Common myeloid progenitor, CD34-positive (primary cell): ENCODE measurements at places on chromosomes 11 and 22.
A peak's percentile ranks its signal among the peaks of the same experiment; 100 is the strongest.

GRCh38 chr11:124928942-124929665 is 6.7 kb downstream of the HEPACAM start:
- no peak for DNase-seq

DNA sequence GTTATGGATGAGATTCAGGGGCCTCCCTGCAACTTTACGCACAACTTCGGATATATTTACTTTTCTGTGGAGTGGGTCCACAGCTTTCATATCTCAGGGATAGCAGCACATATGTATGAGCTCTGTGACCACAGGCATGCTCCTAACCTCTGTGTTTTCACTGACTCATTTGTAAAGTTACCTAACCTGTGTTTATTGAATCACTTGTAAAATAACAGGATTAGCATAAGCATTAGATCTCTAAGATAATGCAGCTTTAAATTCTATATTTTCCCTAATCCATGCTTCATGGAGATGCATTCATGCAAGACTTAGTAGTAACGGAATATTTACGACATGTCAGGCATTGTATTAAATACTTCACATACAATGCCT is 47.9 kb upstream of the DDI1 start:
- no peak for DNase-seq

DNA sequence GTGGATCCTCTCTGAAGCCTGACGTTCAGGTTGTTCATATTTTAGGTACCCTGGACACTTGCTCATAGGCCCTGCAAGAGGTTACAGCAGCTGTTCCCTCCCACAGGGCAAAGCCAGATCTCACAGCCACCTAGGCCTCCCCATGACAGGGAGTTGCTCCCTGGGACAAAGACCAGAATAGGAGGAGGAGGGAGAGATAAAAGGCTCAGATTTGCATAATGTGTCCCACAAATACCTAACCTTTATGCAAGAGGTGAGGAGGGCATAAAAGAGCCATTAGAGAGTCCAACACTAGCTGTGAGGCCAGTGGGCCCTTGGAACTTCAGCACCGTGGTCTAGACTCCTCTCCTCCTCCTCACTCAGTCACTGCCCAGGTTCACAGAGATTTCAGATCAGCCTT is 33.8 kb downstream of the ZNF280B start:
- no peak for DNase-seq

DNA sequence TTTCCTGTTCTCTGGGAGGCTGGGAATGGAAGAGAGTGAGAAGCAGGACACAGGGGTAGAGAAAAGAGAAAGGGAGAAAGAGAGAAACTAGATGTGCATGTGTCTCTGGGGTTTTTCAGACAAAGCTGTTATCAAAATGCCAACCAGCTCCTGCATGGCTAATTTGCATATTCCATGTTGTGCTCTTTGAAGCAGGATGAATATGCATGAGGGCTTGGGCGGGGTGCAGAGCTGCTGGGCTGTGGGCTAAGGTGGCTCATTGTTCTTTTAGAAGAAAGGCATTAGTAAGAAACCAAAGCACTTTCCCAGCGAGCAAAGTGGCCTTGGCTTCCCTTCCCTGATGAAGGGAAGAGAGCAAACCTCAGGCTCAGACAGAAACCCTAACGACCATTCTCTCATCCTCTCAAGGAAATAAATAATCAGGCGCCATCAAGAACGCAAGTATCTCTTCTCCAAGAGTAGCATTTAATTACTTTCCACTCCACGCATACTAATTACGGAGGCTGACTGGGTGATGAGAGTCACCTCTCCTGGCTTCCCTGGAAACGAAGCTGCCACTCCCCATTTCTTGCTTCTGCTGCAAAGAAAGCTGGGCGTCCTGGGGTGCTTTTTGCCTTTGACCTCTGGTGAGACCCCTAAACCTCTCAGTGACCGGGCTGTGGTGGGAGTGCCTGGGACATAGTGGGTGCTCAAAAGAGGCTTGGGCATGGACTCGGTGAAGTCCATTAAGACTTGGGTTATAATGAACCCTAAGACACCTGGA is 54.2 kb downstream of the FEZ1 start:
- no peak for DNase-seq

- no peak for DNase-seq
These were observed 428.1 kb downstream of the OPCML start for GRCh38 chr11:133104009-133104744.

GRCh38 chr22:30221121-30221992 is 25.2 kb downstream of the LIF start:
- DNase-seq, result peak; percentile 97

GRCh38 chr11:3686751-3687150 is 15.6 kb upstream of the CHRNA10 start:
- DNase-seq, result no peak

DNA sequence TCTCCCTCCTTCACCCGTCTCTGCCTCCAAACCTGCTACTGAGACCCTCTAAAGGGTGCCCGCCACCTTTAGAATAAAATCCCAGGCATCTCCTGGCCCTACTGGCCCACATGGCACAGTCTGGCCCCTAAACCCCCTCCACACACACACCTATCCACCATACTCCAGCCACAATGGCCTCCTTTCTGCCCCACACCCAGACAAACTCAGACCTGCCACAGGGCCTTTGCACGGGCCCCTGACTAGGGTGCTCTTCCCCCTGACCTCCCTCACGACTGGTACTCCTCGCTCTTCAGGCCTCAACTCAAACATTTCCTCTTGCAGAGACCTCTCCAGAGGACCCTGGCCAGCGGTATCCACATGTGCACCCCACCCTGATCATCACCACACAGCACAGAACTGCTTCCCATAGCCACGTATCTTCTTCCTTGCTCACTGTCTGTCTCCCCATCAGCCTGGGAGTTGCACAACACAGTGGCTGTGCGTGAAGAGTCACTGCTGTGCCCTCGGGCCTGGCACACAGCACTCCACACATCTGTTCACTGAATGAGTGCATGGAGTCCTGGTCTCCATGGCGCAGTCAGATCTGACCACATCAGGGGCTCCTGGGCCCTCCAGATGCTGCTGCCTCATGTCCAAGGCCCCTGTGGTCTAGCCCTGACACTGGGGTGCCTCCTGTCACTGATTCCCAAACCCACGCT is 66.2 kb upstream of the TCF20 start:
- no peak for DNase-seq

DNA sequence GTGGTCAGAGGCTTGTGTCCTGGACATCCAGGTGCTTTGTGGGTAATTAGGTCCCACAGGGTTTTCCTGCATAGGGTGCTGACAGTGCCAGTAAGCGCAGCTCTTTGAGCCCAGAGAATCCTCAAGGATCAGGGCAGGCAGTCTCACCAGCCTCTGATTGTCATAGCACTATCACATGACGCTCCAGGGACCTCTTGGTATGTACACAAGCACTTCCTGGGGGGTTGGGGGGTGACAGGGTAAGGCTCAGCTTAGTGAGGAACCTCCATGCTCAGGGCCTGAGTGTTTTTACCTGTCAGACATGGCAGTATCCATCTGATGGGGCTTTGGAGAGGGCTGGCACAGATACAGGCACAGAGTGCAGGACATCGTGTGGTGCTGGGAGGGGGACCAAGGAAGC is 27.9 kb upstream of the SUSD2 start:
- DNase-seq, result no peak

GRCh38 chr11:121564948-121565684 is 112.3 kb upstream of the SORL1-AS1 start:
- DNase-seq, result no peak

- DNase-seq, result no peak
These were observed 37.9 kb downstream of the RNF169 start for GRCh38 chr11:74786574-74786973.

- no peak for DNase-seq
These were observed 122.1 kb downstream of the NAV2 start for GRCh38 chr11:19834771-19835170.

DNA sequence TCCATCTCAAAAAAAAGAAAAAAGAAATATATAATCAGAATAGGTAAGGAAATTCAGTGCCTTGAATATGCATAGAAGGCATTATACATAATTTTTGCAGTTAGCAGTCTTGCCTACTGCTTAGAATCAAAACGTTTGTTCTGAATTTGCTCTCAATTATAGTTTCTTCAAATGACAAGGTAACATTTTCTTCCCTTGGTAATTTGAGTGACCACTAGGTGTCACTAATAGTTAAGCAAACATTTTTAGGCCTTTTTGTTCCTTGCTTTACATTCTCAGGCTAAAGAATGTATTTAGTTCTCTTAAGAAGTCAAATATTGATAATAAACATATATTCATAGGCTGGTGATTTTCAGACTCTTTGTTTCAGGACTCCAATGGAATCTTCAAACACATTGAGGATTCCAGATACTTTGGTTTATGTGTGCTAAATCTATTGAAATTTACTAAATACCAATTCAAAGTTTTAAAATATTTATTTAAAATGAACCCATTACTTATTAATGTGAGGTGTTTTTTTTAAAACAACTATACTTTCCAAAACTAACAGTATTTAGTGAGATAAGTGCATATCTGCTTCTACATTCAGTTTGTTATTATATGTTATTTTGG is 55.0 kb upstream of the DEPDC7 start:
- DNase-seq, result peak; percentile 83

GRCh38 chr11:70399681-70400112 is 1.4 kb downstream of the CTTN start:
- DNase-seq, result peak; percentile 34

DNA sequence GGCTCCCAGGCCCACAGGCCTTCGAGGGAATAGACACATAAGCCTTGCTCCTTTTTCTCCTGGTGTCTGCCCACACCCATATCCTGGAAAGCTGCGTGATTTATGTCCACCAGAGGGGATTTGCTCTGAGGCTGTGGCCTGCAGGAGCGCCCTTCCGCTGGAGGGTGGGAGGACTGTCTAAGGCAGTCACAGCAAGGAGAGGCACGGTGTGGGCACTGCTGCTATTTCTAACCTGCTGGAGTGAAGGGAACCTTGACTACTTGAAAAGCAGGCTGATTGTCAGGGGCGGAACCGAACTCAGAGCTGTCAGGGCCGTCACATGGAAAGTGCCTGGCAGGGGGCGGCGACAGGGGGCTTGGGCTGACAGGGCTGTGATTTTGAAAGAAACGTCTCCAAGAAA is 3.7 kb downstream of the UPB1 start:
- no peak for DNase-seq

- no peak for DNase-seq
These were observed 12.1 kb downstream of the CCDC87 start for GRCh38 chr11:66580803-66581202.

GRCh38 chr11:27977031-27977430 is 130.9 kb downstream of the KIF18A start:
- no peak for DNase-seq

- DNase-seq, result no peak
These were observed 4.9 kb downstream of the ADORA2A start for GRCh38 chr22:24432059-24432853.

DNA sequence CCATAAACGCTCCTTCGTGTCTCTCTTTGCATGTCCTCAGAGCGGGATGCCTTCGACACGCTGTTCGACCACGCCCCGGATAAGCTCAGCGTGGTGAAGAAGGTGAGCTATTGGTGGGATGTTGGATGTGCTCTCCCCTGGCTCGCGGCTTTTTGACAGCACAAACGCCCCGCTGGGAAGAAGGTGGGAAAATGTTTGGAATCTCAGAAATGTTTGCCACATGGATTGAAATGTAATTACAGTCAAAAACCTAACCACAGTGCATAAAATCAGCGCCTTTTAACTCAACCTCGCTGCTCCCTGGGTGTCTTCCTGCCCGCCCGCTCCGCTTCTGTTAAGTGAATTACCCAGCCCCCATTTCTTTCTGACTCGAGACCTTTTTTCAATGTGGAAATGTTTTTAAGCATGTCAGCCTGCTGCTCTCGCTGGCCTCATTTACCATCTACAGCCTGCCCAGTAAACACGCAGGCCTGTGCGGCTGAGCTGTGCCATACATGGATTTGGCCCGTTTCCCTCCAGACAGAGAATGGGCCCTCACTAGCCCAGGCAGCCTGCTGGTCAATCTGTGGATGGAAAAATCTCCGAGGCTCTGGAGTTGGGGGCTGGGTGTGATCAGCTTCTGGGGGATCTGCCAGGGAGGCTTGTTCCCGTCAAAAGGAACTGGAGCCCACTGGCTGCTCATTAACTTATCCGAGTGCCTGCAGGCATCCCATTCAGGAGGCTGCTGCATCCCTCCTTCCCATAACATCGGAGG is 32.7 kb upstream of the PARVG start:
- no peak for DNase-seq

- no peak for DNase-seq
These were observed 17.3 kb upstream of the PANX2 start for GRCh38 chr22:50153056-50153755.

DNA sequence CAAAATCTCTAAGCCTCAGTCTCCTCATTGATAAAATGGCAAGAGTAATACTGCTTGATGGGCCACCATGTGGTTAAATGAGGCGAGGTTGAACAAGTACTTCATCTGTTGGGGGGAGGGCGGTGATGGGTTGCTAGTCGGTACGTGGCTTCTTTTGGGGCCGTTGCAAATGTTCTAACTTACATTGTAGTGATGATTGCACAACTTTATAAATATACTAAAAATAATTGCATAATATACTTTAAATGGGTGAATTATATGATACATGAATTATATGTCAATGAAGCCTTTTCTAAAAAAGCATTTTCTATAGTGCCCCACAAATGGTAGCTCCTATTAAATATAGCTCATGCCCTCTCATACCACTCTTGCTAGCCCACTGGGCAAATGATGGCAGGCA is 6.5 kb downstream of the MS4A8 start:
- no peak for DNase-seq

DNA sequence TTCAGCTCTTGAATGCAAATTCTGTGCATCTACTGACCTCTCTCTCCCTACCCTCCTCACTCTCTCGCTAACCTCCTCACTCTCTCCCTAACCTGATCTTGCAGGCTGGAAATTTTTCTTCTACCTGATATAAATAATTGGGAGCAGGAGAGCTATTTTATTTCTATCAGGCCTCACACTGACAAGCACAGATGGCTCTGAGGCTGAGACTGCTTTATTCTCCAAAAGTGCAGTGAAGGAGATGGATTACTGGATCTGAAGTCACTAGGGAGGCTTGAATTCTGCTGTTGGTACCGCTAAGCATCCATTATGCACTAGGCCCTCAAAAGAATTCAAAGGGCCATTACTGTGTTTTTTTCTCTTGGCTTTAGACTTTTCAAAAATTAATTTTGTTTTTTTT is 19.4 kb upstream of the LDHA start:
- no peak for DNase-seq

- DNase-seq, result no peak
These were observed 47.3 kb downstream of the NEU3 start for GRCh38 chr11:75035911-75036565.

- no peak for DNase-seq
These were observed 88.3 kb downstream of the UVRAG start for GRCh38 chr11:75903276-75903675.

DNA sequence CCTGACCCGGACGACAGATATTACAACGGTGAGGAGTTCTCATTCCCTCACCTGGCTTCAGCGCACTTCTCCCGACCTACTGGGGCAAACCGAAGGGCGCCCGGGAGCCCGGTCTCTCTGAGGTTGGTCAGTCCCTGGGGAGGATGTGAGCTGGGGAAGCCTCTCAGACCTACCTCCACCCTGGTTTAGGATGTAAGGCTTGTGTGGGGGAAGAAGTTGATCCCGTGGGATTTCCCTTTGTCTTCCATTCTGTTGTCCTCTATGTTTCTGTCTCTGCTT is 12.3 kb downstream of the ROBO3 start:
- DNase-seq, result no peak
